ENCODE measurements at places on chromosomes 5 and 9. TPM values are rescaled to one million over a fixed set of nuclear protein-coding genes. Genes with fewer than 3 reads are reported as not detected.
A peak's percentile ranks its signal among the peaks of the same experiment; 100 is the strongest.

The TNFSF8 gene
- total RNA-seq = 3.2 TPM

DNA sequence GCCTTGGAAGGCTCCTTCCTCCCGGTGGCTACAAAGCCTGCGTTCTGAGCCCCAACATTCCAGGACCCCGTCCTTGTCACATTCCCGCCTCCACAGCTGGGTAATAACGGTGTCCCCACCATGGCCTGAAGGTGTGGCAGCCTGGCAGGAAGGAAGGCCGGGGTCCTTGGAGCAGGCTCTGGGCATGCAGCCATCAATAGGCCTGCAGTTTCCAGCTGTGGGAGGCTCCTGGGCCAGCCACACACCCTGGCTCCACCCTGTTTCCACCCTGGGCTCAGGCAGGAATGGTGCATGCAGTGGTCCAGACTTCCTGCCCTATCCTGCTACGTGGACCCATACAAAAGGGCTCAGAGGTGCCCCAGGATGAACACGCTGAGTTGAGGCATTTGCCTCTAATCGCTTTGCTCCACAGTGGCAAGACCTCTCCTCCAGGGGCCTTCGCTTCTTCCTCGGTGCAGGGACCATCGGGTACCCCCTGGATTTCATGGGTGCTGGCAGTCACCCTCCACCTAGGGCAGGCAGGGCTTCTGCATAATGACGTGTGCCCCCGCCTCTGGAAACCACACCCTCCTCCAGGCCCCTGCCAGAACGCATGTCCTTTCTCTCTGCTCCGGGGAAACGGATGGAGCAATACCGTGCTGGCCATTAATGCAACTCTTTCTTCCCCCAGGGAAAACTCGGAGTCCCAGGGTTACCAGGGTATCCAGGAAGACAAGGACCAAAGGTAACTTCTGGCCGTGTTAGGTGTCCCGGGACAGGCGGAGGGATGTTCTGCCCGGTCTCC, 95.1 kb upstream of the FCN2 start:
- no peak for DNase-seq

DNA sequence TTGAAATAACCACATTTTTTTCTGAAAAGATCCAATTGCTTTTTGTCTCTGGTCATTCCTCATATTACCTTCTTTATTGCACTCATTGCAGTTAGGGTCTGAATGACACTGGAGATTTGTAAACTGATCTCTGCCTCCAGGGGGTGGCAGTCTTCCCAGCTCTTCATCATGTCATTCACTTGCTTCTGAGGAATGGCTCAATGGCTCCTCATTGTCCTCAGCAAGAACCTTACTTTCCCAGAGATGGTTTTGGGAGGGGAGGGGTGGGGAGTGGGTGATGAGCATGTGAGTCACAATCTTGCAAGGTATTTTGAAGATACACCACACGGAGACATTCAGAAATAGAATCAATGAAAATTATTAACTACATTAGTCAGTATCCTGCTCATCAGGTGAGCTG, 159.8 kb upstream of the GAS1 start:
- DNase-seq = no peak

The MCIDAS gene
- not detected for total RNA-seq

DNA sequence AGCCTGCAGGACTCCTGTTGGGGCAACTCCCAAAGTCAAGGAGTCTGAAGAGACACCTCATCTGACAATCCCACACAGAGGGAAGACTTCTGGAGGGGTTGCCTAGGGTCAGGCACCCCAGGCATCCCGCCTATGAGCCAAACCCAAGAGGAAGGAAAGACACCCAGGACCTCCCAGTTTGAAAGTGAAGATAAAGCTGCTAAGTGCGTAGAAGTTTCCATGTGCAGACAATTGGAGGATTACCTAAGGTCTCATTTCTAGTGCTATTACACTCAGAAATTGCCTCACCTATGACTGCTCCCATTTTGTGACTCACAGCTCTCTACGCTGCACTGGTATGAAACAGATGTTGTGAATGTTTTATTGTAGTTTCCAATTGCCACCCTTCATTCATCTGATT, 322.9 kb downstream of the SLIT3 start:
- no peak for DNase-seq

The PCDHA2 gene
- 0.93 TPM for total RNA-seq

The ZNF346 gene
- 12.7 TPM for total RNA-seq

The PLAC8L1 gene
- not detected for total RNA-seq

DNA sequence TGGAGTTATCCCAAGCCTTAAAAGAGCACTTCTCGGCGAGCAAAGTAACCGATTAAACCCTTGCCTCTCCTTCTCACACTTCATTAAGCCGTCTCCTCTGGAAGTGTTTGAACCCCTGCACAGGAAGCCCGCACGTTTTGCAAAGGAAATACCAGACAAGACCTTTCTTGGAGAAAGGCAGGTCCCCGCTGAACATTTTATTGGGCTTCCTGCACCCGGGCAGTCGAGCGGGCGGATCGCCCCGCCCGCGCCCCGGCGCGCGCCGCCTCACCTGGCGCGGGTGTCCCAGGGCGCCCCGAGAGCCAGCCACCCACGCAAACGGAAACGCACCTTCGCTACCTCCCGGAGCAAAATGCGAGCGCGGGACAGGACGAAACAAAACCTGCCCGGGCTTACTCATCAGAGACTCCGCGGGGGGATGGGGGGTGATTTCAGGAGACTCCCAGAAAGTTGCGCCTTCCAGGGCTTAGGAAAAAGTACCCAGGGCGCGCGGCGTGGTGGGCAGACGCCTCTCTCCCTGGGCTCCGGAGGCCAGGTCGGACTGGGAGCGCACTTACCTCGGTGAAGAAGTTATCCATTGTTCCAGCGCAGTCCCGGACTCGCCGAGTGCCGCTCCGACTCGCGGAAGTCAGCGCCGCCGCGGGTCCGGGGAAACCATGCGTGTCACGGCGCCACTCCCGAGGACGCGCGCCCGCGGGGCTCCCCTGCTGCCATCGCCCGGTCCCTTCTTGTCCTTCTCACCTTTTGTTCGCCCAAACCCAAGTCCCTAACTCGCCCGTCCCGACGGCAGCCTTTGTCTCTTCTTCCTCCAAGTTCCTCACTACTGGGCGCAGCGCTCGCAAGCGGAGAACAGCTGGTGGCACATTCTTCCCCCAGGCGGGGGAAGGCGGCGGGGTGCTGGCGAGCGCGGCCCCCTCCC, 598 bp downstream of the MYO10 start:
- DNase-seq = peak; percentile 54

- DNase-seq = no peak
These were observed 39.8 kb upstream of the PITX1 start for GRCh38 chr5:135073761-135074345.

- no peak for DNase-seq
These were observed 54.2 kb downstream of the SSBP2 start for GRCh38 chr5:81696418-81697397.

- DNase-seq = no peak
These were observed 34.4 kb upstream of the KCNN2 start for GRCh38 chr5:114327474-114327873.

The DNAI1 gene
- total RNA-seq = not detected

The ZNF474 gene
- 2.1 TPM for total RNA-seq

Data from omental fat pad (tissue), 4 donors.